ENCODE measurements at places on chromosomes 3 and 15.

DNA sequence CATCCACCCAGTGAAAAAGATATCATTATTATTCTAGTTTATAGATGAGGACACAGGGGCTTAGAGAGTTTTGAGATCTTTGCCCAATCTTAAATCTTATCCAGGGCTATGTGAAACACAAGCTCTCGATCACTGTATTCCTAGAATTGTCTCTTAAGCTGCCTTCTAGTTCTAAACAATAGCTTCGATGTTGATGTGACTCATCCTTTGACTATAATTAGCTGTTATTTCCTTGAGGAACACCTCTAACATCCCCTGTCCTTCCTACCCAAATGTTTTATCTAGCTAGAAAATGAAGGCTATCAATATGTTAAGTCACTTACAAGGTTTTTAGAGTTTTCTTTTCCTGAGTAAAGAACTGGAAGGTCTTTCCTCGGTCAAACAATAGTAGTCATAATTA is 83.1 kb upstream of the STAC start:
- no peak for DNase-seq

- no peak for DNase-seq
These were observed 264.1 kb downstream of the ADAMTSL3 start for GRCh38 chr15:83918011-83918410.

GRCh38 chr3:172129850-172130716 is 90.7 kb downstream of the FNDC3B start:
- peak; percentile 82 for DNase-seq

DNA sequence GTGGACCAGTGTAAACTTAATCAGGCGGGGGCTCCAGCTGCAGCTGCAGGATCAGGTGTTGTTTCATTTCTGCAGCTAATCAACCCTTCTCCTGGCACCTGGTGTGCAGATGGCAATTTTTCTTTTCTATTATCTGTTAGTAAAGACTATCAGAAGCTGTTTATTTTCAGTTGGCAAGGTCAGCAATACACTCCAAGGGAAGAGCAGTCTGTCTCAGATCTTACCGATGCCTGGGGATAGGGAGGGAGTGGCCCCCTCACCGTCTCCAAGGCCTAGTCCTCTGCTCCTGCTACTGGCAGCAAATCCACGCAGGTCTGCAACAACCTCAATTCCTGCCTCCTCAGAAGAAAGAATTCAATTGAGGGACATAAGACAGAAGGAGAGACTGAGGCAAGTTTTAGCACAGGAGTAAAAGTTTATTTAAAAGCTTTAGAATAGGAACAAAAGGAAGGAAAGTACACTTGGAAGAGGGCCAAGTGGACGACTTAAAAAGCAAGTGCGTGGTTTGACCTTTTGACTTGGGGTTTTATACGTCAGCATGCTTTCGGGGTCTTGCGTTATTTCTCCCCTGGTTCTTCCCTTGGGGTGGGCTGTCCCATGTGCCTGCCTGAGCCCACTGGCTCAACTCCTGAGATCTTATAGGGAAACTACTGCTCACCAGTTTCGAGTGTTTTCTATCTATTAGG is 9.2 kb downstream of the CCRL2 start:
- DNase-seq = no peak

DNA sequence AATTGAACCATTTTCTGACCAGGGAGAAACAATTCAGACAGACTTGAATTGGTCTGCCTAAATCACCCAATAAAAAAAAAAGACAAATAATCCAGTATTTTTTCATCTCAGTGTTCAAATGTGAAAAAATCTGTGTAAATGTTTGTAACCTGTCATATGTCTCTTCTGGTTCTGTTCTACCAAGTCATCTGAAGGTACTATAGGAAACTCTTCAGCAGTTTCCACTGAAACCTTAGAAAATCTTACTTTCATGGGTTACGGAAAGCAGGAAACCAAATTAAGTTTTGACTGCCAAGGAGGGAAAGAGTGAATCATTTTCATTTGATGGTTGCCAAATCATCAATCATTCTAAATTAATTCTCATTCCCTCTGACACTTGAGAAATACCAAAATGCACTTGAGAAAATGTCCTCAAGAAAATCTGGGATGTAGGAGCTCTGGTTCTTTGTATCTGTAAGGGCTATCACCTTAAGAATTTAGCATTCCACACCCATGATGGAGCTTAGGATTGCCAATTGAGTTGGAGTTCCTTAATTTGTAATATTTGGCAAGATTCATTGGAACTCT is 278.2 kb upstream of the KCNH8 start:
- DNase-seq = no peak

DNA sequence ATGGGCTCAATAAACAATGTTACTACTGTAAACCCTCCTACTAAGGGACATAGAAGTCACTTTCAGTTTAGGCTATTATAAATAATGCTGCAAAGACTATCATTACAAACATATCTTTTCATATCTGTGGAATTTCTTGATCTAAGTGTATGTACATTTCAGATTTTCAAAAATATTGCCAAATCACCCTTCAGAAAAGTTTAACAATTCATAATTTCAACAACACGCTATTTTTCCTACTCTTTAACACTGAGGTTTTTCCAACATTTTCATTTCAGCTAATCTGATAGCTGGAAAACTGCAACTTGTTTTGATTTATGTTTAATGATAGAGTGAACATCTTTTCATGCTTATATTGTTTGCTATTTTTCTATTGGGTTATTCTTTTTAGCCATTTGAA is 69.0 kb downstream of the ALDH1A2 start:
- no peak for DNase-seq

DNA sequence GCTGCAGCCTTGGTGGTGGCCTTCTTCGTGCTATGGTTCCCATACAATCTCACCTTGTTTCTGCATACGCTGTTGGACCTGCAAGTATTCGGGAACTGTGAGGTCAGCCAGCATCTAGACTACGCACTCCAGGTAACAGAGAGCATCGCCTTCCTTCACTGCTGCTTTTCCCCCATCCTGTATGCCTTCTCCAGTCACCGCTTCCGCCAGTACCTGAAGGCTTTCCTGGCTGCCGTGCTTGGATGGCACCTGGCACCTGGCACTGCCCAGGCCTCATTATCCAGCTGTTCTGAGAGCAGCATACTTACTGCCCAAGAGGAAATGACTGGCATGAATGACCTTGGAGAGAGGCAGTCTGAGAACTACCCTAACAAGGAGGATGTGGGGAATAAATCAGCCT is 10.4 kb downstream of the CYP8B1 start:
- no peak for DNase-seq

DNA sequence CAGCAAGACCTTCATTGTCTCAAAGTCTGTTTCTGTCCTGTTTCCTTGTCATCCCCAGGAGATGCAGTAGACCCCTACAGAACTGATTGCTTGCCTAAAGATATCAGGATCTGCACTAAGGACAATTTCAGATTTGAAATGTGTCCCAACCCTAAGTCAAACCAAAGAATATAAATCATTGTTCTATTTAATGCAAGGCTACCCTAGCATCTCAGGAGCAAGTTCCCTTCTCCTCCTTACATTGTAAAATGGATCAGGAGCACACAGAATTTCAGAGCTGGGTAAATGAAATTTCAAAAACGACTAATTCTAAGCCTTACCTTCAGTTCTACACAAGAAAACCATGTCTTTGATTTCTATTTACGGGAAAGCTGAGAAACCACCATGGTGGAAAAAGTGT is 360.9 kb upstream of the KCNH8 start:
- no peak for DNase-seq

GRCh38 chr15:70125605-70126004 is 27.9 kb upstream of the TLE3 start:
- no peak for DNase-seq

- no peak for DNase-seq
These were observed 23.6 kb downstream of the UBE2E1 start for GRCh38 chr3:23829242-23829934.

DNA sequence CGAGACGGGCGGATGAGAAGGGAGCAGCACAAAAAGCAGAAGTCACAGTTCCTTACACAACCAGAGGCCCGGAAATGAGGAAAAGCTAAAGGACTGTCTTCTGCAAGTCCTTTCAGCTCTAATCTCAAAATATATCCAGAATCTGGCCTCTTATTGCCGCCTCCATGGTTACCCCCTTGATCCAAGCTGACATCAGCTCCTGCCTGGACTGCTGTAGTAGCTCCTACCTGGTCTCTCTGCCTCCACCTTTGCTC is 324.0 kb upstream of the ROPN1 start:
- DNase-seq = no peak

DNA sequence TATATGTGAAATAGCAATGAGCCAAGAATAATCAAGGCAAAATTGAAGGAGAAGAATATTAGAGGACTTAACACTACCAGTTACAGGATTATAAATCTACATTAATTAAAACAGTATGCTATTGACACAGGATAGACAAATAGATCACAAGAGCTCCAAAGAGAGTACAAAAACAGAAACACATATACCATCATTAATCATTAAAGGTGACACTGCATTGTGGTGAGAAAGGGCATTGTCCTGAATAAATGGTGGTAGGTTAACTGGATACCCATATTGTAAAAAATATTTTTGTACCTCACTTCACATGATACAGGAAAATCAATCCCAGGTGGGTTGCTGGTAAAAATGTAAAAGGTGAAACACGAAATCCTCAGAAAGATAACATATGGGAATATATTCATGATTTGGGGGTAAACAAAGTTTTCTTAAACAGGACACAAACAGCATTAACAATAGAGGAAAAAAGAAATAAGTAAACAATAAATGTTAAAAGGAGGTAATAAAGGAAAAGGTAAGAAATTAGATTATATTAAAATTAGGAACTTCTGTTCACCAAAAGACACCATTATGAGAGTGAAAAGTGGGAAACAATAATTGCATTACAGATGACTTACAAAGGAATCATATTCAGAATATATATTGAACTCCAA is 145.2 kb downstream of the THRB start:
- no peak for DNase-seq

DNA sequence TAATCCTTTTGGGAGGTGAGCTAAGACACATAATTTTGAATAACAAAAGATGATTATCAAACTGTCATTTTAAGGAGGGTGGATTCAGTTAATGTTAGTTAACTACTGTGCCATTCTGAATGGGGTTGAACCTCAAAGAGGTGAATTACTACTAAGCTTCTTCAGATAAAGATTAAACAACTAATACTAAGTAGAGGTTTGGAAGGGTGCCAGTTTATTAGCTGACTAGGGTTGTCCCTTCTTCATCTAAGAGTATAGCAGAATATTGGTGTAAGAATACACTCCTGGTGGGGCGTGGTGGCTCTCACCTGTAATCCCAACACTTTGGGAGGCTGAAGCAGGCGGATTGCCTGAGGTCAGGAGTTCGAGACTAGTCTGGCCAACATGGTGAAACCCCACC is 123.1 kb upstream of the LRRFIP2 start:
- no peak for DNase-seq

DNA sequence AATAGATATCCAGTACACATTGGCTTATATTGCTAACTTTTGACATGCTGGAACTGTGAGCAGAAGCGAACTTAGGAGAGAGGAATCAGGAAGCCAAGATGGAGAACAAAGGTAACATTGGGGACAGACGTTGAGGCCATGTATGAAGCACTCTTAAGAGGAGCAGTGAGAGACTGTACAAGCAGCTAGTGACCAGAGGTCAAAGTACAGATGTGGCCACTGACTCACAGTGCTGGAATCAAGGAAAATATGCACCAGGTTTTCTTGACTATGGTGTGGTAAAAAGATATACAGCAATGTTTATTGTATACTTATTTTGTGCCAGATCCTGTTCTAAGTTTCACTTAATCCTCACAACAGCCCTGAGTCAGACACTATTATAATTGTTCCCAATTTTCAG is 2.0 kb upstream of the IL20RB start:
- DNase-seq = peak; percentile 69

DNA sequence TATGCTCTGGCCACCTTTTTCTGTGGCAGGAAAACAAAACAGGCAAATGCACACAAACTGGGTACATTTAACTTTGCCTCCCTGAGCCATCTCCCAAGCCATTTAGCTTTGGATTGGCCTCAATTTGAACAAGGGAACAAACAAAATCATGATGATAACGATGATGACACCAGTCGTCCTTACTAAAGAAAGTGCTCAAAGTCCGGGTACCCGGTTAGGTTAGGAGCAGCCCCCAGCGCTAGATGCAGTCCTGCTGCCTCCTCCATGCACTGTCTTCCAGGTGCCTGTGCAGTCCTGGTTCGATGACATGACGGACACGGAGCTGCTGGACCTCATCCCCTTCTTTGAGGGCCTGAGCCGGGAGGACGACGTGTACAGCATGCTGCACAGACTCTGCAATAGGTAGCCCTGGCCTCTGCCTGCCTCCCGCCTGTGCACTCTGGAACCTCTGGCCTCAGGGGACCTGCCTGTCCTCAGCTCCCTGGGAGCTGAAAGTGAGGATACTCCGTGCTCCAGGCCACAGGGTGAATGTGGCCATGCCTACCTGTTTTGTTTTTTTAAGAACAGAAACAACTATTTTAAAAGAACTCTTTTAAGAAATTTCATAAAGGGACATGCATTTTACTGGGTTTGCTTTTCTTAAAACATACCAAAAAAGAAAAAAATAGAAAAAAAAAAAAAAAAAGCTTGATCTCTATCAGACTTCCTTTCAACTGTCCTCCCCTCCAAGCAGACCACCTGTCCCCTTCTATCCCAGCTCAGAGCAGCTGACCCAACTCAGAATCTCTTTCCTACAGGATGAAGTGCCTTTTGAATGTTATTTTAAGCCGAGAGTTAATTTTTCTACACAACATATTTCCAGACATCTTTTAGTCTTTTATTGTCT is 9.9 kb upstream of the VILL start:
- DNase-seq = no peak

- DNase-seq = no peak
These were observed 9.2 kb upstream of the GRIP2 start for GRCh38 chr3:14549256-14549919.

DNA sequence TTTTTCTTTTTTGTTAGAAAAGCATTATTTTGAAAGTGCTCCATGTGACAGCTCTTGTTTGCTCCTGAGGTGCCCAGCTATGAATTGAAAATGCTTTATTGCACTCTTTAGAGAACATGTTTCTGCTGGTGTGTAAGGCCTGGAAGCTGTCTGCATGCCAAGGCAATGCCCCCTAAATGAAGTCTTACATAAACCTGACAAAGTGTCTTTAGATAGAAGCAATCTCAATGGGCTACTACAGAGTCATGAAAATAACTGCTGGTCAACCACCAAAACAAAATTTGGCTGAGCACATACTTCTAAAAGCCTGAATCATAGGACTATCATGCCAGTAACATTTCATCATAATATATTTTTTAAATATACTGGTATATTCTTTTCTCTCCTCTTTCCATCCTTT is 178.7 kb downstream of the THRB start:
- DNase-seq = no peak

DNA sequence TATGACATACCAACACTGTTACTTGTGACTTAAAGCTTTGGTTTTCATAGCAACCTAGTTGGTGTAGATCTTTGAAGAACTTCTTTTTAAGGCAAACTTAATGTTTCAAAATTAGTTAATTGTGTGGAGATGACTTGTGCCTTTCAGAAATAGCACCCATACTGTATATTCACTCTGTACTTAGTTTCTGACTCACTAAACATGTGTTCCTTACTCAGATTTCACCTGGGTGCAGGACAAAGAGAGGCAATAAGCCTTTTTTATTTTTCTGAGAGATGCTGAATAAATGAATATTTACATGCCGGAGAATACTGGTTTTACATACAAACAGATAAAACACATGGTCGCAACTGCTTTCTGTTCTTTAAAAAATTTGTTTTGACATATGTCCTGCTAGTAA is 44.8 kb downstream of the SLC25A26 start:
- no peak for DNase-seq

- no peak for DNase-seq
These were observed 48.1 kb downstream of the NTRK3 start for GRCh38 chr15:88208396-88208795.

GRCh38 chr3:40464339-40465110 is 7.4 kb downstream of the RPL14 start:
- DNase-seq = no peak

GRCh38 chr3:72756900-72757299 is 91.3 kb downstream of the SHQ1 start:
- DNase-seq = no peak

Data from colonic mucosa (tissue), 4 donors.